ENCODE measurements at places on chromosomes 3 and 15.

GRCh38 chr15:99994849-99995248, 261.6 kb upstream of the LYSMD4 start:
- no peak for DNase-seq

DNA sequence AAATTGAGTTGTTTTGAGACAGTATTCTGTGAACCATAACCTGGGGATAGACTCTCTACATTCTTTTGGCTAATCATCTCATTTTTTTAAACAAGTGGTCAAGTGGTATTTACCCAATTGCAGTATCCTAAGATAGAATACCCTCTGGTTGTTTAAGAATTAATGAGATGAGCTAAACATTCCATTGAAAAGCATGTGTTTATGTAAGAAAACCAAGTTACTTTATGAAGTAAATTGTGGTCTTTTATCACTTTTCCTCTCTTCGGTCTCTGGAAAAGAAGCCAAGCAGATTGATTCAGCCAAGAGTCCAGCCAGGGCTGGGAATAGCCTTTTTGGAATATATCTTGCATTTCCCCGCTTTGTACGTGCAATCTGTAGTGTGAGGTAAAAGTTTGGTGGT, 185.7 kb upstream of the TOPAZ1 start:
- no peak for DNase-seq

DNA sequence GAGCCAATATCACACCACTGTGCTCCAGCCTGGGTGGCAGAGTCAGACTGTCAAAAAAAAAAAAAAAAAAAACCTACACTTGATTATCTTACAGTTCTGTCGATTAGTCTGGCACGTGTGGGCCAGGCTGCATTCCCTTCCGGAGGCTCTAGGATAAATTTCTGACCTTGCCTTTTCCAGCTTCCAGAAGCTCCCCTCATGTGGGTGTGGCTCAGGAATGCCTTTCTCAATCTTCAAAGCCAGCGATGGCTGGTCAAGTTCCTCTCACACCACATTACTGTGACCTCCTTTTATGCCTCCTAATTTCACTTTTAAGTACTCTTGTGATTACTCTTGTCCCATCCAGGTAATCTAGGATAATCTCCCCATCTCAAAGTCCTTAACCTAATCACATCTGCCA, 58.2 kb upstream of the DUT start:
- DNase-seq = no peak

DNA sequence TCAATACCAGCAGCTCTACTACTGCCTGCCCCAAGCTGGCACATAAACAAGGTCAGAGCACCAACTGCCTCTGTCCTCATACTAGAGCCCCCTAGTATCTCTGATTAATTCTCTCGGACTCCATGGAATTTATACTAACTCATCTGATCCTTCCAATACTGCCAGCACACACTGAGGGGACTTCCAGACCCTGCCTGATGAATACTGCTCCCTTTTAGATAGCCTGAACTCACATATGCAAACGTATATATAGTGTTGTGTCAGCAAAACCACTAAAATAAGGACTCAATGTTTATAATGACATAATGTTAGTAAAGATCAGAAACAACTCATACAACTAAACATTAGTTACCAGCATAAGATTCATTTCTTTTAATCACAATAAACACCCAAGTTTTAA, 25.0 kb downstream of the CEP70 start:
- DNase-seq = no peak

- no peak for DNase-seq
These were observed 152.4 kb upstream of the LRRFIP2 start for GRCh38 chr3:37326801-37327200.

DNA sequence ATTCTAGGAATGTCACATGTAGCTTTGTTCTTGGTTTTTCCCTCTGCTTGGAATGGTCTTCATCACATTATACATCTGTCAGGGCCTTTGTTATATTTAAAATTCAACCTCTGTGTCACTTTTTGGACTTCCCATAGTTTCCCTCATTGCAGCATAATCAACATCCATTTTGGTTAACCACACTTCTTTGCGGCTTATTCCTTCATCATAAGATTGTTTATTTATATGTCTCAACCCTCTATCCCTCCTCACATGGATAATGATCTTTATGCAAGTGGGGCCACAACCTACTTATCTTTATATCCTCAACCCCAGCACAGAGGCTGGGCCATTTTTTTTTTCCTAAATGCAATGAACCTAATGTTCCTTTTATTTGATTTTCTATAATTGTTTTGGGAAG, 260.0 kb upstream of the THBS1 start:
- DNase-seq = no peak

DNA sequence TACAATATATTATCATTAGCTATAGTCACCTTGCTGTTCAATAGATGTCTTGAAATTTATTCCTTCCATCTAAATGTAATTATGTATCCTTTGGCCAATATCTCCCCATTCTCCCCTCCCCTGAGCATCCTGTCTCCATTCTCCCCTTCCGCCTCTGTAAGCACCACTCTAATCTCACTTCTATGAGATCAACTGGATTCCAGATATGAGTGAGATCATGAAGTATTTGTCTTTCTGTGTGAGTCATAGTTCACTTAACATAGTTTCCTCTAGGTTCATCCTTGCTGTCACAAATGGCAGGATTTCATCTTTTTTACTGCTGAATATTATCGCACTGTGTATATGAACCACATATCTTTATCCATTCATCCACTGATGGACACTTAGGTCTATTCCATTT, 148.8 kb upstream of the NDN start:
- no peak for DNase-seq

- peak; percentile 65 for DNase-seq
These were observed 29.7 kb downstream of the STARD9 start for GRCh38 chr15:42604894-42605744.

DNA sequence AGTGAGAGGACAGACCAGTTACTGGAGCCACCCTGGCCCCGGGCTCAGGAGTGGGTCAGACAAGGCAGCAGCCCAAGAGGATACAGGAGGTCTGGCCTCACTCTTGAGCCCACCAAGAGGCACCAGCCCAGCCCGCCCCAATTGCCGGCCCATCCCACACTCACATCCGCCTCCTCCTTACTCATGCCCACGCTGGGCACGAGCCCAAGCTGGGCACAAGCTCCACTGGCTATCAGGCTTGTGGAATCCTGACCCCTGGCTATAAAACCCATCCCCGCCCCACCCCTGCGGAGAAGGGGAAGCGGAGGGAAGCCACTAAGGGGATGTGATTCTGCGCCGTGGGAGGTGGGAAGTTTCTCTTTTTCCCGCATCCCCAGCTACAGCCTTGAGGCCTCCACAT, 25.9 kb downstream of the ADCY5 start:
- DNase-seq = no peak

DNA sequence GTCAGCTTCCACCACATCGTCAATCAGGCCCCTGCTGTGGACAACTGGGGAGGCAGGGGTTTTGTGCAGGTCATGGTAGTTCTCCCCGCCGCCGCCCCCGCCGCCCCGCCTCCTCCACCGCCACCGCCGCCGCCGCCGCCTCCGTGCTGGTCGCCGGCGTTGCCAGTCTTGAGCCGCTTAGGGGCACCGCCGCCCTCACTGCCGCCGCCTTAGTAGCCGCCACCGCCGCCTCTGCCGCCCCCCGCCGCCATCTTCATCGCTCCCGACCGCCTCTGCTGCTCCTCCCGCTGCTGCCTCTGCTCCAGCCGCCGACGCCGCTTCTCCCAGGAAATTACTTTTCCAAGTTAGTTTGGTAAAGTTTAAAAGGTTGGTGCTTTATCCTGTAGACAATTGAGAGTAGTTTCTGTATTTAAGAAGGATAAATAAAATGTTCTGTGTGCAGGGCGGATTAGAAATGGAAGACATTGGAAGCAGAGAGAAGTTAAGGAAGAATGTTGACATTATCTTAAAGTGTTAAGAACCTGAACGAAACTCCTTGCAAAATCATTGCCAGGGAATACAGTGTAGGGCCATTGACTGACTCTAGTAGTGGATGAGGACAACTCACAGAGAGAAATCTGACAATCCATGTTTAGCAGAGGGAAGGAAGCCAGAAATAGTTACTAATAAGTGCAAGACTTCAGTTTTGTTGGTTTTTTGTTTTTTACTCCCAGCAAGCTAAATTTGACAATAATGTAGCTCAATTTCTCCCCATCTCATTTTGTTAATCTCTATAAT, 53.0 kb upstream of the GOLGA8A start:
- DNase-seq = no peak

GRCh38 chr3:196642434-196642833, 2.9 kb downstream of the NRROS start:
- DNase-seq = peak; percentile 31

- no peak for DNase-seq
These were observed 71.3 kb upstream of the GAP43 start for GRCh38 chr3:115552007-115552406.

- DNase-seq = peak; percentile 92
These were observed 5.0 kb upstream of the HES1 start for GRCh38 chr3:194130807-194131589.

- peak; percentile 11 for DNase-seq
These were observed 34.4 kb upstream of the TNIK start for GRCh38 chr3:171494457-171495109.

DNA sequence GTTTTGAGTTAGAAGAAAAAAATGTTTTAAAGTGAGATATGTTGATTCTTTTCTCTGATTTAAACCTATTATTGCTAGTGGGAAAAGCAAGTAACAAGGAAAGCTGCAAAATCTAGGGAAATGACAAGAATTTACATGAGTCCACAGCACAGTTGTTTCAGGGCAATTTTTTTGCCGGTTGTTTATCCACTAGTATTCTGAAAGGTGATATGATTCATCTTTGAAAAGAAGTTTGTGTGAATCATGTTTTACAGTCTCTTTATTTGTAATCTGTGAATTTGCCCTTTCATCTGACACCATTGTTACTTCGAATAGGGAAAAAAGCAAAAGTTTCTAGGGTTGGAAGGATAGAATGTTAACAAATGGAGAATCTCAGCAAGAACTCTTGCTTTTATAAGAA, 894.7 kb downstream of the OTOL1 start:
- no peak for DNase-seq

DNA sequence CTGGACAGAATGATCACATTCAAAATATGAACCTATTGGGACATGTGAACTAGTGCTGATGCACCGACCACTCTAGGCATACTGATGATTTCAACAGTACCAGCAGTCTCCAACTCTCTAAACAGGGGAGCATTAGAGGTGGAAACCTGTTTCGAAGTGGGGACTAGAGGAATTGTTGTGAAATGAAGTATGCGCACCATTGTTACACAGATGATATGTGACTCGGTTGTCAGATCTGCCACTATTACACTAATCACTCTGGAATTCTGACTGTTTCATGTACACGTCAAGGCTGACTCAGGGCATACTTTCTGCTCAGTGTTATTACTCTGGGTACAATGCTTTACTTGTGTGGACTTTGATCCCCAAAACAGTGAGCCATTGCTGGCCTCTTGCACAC, 198.2 kb upstream of the UBE2E2 start:
- DNase-seq = no peak

DNA sequence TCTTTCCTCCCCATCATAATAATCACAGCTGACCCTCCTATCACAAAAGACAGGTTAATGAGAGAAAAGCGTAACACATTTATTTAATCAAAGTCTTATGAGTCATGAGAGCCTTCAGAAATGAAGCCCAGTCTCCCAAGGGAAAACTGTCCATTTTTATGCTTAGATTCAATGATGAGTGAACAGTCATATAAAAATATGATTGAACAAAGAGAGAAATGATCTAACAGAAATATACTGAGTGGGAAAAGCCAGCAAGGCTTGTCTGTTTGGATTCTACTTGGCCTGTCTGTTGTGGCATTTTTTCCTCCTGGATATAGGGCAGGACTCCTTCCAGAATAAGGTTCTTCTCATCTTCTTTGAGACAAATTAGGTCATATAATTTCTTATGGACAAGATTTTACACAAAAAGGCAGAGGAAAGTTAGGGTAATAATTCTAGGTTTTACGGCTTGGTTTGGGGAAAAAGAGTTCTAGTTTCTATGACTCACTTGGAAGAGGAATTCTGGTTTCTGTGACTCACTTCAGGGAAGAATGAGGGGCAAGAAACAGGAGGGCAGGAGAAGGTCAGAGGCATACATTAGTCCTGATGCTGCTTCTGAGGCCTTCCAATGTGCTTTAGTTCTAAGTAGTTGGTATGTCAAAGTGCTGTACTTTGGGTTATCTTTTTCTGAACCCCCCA, 534.2 kb downstream of the ZIC1 start:
- DNase-seq = no peak

GRCh38 chr15:67505675-67506572, 15.0 kb upstream of the C15orf61 start:
- DNase-seq = peak; percentile 18

- peak; percentile 72 for DNase-seq
These were observed 25.8 kb upstream of the SCAANT1 start for GRCh38 chr3:63937661-63938651.

GRCh38 chr3:94246171-94246570, 183.3 kb downstream of the NSUN3 start:
- DNase-seq = no peak

- no peak for DNase-seq
These were observed 77.8 kb upstream of the LPP start for GRCh38 chr3:188076176-188076575.

DNA sequence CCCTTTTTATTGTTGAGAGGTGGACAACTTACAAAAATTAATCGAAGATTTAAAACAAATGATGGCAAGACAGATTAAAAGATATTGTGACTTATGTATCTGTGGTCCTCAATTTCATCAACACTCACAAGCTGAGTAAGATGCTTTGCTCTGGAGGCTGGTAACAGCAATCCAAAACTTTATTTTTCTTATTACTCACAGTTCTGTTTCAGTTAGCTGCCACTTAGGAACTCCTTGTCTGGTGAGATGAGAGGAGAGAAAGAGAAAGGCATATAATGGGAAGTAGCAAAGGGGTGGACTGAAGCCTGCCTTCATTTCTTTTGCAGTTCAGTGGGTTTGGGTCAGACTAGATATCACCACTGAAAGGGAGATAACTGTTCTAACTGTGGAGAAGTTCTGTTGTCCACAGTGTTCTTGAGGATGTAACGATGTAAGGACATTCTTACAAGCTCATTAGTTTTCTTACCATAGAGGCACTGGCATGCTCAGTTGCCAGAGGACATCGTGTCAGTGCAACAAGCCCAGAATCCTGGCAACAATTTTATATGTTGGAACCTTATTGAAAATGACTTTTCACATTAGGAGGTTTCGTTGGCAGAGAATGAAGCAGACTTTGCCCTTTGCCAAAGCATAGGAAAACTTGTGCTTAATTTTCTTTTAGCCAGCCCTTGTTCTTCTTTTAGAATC, 93.6 kb downstream of the PLCL2 start:
- DNase-seq = no peak

GRCh38 chr15:72319985-72320671, at the start of gene CELF6:
Gene CELF6 (minus strand): TSS chr15:72320157. CDS start chr15:72319874, 283 bp downstream.
- DNase-seq = peak; percentile 82

- DNase-seq = no peak
These were observed 19.6 kb upstream of the FBXO22 start for GRCh38 chr15:75884041-75884440.

GRCh38 chr3:108940568-108941263, 13.0 kb downstream of the GUCA1C start:
- DNase-seq = no peak

GRCh38 chr3:108936924-108937689, 16.6 kb downstream of the GUCA1C start:
- no peak for DNase-seq

Measured in GM12865 (cell line).